ENCODE measurements at places on chromosomes 7 and 10.

DNA sequence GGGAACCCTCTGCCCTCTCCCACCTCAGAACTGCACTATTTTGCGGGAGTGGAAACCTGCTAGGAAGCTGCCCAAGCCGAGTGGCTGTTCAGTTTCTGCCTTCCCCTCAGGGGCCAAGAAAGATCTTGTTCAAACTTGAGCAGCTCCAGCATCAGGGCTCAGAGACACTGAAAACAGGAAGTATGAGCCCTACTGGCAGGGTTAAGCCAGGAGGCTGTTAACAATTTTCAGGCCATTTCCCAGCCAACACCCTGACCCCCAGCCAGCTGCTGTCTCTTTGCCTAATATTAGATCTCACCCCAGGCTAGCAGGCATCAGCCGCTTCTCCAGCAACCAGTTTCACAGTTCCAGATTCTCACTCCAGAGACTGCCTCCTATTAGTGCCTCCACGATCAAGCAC lies 9.2 kb downstream of the PLAU start:
- no peak for DNase-seq

DNA sequence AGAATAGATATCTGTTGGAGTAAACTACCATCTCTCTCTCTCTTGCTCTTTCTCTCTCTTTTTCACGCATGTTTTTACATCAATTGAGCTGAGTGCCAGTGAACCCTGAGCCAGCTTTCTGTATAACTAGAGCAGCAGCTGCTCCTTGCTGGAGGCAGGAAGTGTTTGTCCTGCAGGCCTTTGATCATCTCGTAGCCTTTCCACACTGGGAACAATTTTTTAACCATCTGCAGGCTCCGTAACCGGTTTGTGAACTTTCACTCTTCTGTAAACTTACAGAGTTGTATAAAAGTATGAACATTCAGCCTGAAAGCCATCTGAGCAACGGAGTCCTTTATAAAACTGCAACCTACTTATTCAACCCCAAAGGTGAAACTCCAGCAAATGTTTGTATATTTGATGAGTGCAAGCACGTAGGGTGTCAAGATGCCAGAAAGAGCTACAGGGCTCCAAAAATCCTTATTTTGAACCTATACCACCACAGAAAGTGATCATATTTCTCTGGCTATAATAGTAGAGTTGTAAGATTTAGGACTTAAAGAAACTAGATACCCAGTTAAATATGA lies 162.8 kb upstream of the NFE2L3 start:
- DNase-seq: no peak

DNA sequence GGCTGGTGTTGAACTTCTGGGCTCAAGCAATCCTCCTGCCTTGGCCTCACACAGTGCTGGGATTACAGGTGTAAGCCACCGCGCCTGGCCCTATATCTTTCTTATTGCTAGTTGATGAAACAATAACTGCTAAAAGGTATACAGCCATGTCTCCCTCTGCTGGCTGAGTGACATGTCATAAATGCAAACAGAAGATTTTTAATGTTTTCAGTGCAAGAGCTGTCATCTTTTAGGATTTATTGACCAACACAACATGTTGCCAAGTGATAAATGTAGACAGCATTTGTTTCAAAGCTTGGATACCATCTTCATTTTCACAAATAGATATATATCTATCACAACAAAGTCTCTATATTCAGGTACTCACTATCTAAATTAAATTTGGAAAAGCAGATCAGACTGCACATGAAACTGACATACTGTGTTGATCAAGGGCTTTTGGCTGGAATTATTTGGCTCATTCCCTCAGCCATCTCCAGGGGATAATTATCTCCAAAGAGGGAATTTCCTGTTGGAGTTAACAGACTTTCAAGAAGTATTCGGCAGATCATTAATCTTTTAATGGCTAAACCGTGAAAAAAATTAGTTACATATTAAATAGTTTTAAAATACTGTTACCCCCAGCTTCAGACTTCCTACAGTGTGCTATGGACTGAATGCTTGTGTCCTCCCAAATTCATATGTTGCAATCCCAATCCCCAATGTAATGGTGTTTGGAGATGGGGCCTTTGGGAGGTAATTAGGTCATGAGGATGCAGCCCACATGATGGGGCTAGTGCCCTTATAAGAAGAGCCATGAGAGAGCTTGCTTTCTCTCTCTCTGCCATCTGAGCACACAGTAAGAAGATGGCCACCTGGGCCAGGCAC lies 41.3 kb upstream of the SRPK2 start:
- DNase-seq: no peak

DNA sequence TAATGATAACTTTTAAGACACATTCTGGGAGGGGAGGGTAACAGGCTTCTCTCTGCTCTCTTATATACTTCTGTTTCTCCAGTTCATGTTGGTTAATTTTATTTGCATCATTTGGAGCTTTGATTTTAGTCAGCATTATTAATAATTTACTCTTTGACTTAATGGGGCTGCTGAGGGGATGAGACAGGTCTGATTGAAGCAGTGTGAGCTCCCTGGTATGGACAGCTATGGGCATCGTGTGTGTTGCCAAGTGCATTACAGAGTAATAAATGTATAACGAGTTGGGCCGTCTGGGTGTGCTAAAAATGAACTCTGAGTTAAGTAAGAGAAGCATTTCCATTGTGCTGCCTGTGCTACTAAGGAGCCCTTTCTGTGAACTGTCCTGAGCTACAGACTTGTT lies 31.7 kb upstream of the IKZF1 start:
- DNase-seq: no peak

- no peak for DNase-seq
Measured at GRCh38 chr7:21507627-21508343, 35.1 kb upstream of the DNAH11 start.

DNA sequence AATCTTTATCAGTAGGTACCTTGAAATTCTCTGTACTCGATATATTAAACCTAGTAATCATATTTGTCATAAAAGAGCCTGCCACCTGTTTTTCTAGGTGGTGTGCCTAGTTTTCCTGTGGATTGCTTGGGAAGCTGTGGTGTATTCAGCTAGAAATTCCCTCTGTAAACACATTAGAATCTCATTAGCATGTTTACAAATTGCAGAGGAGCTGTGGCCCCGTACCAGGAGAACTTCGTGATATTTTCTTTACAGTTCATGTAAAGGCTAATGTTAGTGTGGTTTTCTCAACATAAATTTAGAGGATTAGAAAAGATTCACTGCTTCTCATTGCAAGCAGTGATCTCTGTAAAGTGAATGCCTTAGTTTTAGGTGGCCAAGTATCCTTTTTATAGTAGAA lies 144.7 kb downstream of the CCSER2 start:
- no peak for DNase-seq

DNA sequence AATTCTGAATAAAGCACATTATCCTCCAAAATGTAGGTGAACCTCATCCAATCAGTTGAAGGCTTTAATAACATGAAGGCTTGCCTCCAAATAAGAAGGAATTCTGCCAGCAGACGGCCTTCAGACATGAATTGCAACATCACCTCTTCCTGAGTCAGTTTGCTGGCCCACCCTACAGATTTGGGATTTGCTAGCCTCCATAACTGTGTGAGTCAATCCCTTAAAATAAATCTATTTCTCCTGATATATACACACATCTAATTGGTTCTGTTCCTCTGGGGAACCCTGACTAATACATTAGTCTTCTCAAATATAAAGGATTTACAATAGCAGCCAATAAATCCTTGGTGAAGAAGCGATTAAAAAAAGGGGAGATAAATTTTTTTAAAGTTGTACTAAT lies 34.8 kb upstream of the OSBPL3 start:
- no peak for DNase-seq

DNA sequence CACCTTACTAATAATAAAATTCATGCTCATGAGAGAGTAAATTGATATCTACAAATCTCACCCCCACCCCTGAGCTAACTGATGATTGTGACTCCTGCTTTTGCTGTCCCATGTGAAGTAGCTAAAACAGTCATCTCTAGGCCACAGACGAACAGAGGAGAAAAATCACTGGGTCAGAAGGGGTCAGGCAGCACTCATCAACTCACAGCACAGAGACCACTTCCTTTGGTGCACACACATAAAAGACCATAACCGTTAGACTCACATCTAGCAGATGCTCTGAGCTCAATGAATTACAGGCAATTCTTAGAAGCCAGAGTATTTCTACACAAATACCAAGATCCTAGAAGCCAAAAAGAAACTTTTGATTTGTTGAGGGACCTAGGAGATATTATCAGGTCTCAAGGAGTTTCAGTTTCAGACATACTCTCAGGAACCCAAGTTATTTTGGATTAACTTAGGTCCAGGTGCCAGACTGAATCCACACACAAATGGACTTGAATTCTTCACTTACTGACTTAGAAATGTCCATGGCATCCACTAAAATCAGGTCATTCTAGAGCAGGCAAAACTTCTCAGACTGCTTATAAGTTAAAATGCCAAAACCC lies 65.0 kb upstream of the TES start:
- no peak for DNase-seq

- no peak for DNase-seq
Measured at GRCh38 chr7:34019301-34019790, 114.0 kb downstream of the BMPER start.

GRCh38 chr7:101218236-101219125 lies 516 bp downstream of the ZNHIT1 start:
- DNase-seq: no peak

- DNase-seq: no peak
Measured at GRCh38 chr7:13508586-13508985, 480.9 kb downstream of the ETV1 start.

GRCh38 chr7:142323706-142324105 lies 65.8 kb upstream of the PRSS58 start:
- no peak for DNase-seq

DNA sequence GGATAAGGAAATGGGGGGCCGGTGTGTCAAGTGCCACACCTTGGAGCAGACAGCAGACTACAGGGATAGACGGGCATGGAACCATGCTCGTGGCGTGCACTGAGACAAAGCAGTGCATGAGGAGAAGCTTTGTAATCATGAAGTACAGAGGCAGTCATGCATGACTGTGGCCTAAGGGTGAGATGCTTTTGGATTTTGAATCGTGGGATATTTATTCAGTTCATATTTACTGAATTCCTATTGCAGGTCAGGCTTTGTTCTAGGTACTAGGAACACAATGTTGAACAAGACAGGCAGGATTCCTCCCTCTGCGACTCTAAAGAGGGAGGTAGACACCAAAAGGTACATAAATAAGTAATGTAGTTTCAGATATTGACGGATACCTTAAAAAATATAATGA lies 597.6 kb downstream of the PARD3 start:
- DNase-seq: no peak

GRCh38 chr10:65805993-65806392 lies 1119.8 kb upstream of the LRRTM3 start:
- DNase-seq: no peak

DNA sequence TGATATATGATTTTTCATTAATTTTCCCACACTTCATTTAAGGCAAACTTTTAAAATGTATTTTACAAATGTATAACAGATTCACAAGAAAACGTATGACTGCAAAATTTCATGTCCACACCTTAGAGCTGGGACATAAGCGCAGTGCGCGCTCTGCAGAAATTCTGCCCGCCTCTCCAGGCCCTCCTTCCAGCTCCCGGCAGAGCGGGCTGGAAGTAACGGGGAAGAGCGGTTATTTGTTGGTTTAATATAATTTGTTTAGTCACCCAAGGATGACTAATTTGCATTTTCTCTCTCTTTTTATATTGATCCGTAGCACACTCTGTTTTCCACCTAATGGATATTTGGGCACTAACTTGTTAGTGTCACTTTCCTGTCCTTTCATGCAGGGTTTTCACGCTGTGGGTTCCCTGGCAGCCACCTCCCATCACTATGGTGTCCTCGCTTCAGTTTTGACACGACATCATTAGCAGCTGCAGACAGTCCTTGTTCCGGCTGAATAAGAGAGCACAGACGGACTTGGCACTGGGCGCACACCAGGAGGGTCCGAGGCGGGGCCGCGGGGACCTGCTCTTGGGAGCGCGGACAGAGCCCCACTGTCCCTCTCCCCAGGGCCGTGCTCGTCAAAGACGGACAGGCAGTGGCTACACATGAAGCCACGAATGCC lies 129.2 kb upstream of the SEC61G start:
- DNase-seq: no peak

- no peak for DNase-seq
Measured at GRCh38 chr7:120916538-120916937, 34.0 kb upstream of the ING3 start.

GRCh38 chr10:28082316-28082715 lies 83.4 kb upstream of the ODAD2 start:
- no peak for DNase-seq

- DNase-seq: no peak
Measured at GRCh38 chr7:157032644-157033482, 22.4 kb upstream of the MNX1 start.

GRCh38 chr7:2003451-2003930 lies 229.3 kb downstream of the MAD1L1 start:
- no peak for DNase-seq

DNA sequence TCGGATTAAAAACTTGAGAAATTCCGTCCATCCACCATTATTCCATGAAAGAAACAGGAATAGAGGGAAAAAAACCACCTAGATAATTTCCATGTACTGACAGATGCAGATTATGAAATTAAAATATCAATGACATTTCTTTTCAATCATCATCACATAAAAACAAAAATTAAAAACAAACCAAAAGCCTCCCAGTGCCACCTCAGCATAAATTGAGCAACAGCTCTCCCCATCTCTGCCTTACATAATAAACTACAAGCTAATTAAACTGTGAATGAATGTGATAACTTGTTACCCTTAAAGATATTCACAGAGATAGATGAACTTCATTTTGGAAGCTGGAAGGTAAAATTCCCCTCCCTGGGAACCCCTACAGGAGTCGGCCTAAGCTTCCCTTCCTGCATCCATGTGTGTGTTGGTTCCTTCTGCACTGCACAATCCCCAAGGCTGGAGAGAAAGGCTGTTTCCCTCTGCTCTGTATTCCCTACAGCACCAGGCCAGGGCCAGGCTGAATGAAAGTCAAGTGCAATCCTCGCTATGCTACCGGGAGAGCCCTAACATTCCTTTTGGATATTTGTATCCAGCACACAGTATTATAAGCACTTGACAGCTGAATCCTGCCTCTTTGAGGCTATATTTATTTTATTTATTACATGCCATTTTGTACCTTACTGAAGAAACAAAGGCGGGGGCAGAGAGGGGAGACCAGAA lies 8.1 kb downstream of the CCDC6 start:
- DNase-seq: no peak

GRCh38 chr7:82286798-82287140 lies 156.8 kb downstream of the CACNA2D1 start:
- DNase-seq: no peak

GRCh38 chr7:18521945-18522566 lies 26.5 kb downstream of the HDAC9 start:
- DNase-seq: no peak

GRCh38 chr10:132692311-132692710 lies 93.6 kb downstream of the NKX6-2 start:
- DNase-seq: no peak

GRCh38 chr10:5529702-5530411 lies 5.1 kb downstream of the CALML3 start:
- no peak for DNase-seq

All from GM12891 (cell line).